Transverse colon (tissue), 4 donors: ENCODE measurements at places on chromosomes 5 and 9.

- DNase-seq, result no peak
Measured at GRCh38 chr5:12316812-12317211, 412.6 kb upstream of the CTNND2 start.

DNA sequence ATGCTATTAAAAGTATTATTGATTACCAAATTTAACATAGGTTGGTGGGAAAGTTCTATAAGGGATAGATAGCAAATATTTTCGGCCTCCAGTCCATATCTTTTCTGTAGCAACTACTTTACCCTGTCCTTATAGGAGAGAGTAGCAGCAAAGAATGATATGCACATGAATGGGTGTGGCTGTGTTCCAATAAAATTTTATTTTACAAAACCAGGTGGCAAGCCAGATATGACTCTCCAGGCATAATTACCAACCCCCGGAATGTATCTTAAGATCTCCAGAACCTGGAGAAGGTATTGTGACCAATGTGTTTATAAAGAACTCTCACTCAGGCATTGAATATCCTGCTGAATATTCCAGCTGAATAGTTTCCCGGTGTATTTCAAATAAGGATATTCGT is 1461.2 kb downstream of the MAT2B start:
- DNase-seq, result no peak

DNA sequence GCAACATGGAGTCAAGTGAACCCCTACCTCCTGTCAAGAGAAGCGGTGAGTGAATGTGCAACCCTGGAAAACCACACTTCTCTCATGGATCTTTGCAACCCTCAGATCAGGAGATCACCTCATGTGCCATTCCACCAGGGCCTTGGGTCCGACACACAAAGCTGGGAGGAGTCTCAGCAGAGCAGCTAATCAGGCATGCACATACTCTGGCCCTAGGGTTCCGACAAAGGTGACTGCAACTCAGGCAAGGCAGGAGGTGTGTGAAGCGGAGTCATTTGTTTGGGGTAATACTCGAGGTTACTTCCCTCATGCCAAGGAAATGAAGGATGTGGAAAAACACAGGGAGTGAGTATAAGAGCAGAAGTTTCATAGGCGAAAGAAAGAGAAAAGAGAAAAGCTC is 96.1 kb downstream of the GABRG2 start:
- DNase-seq, result no peak

GRCh38 chr5:78541086-78541654 is 107.4 kb downstream of the LHFPL2 start:
- DNase-seq, result no peak
